A673 (cell line): ENCODE measurements at places on chromosomes 13 and 19. TPM values are rescaled to one million over a fixed set of nuclear protein-coding genes. Genes with fewer than 3 reads are reported as not detected.

- DNase-seq: peak; percentile 99
- H3K27me3 ChIP-seq: no peaks in the 10 kb centered on the region
- H3K4me1 ChIP-seq: peaks cover 19% of the 10 kb centered on the region
- peaks cover 28% of the 10 kb centered on the region for H3K36me3 ChIP-seq
Measured at GRCh38 chr13:32538621-32539246, at the start of gene N4BP2L2. N4BP2L2 (minus strand) TSS chr13:32538795; CDS start chr13:32537027, 1,768 bp downstream.

GRCh38 chr19:11848200-11848593 is 329 bp upstream of the ZNF439 start:
- H3K36me3 ChIP-seq: no peaks in the 10 kb centered on the region
- no peak for DNase-seq
- H3K4me1 ChIP-seq: no peaks in the 10 kb centered on the region
- H3K4me3 ChIP-seq: peak overlapping the region; percentile 56
- H3K27me3 ChIP-seq: no peaks in the 10 kb centered on the region
- H3K27ac ChIP-seq: no peak overlapping the region

GRCh38 chr13:39604756-39605155 is 1.8 kb upstream of the LHFPL6 start:
- H3K27ac ChIP-seq: no peak overlapping the region
- no peak for DNase-seq
- H3K4me1 ChIP-seq: peaks cover 14% of the 10 kb centered on the region
- H3K27me3 ChIP-seq: no peaks in the 10 kb centered on the region
- H3K4me3 ChIP-seq: no peak overlapping the region

Gene LGALS14
- total RNA-seq: not detected in 2 replicates

GRCh38 chr13:74246487-74246886 is 112.3 kb upstream of the KLF12 start:
- no peak overlapping the region for H3K4me3 ChIP-seq
- no peak for DNase-seq
- H3K36me3 ChIP-seq: no peaks in the 10 kb centered on the region
- H3K27me3 ChIP-seq: no peaks in the 10 kb centered on the region
- H3K4me1 ChIP-seq: no peaks in the 10 kb centered on the region

DNA sequence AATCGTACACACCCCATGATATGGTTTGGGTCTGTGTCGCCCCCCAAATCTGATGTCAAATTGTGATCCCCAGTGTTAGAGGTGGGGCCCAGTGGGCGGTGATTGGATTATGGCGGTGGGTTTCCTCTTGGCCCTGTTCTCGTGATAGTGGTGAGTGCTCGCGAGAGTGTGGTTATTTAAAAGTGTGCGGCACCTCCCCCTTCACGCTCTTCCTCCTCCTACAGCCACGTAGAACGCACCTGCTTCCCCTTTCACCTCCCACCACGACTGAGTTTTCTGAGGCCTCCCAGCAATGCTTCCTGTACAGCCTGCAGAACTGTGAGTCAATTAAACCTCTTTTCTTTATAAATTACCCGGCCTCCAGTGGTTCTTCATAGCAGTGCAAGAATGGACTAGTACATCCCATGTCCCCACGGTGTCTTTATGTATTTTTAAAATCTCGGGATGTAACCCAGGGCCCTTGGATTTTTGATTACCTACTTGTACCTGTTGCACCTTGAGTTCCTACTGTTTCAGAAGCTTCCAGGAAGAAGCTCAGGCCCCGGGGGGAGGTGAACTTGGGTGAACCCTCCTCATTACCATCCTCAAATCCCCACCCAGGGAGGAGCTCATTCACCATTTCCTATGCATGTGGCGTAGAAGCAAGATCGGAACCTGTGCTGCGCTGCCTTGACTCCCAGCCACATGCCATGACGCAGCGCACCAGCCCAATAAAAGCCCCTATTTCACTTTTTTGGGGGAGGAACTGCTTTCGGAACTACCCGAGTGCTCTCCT is 52.4 kb downstream of the TEX29 start:
- H3K27me3 ChIP-seq: peaks cover 3% of the 10 kb centered on the region
- DNase-seq: no peak
- no peak overlapping the region for H3K4me3 ChIP-seq
- H3K4me1 ChIP-seq: no peaks in the 10 kb centered on the region

DNA sequence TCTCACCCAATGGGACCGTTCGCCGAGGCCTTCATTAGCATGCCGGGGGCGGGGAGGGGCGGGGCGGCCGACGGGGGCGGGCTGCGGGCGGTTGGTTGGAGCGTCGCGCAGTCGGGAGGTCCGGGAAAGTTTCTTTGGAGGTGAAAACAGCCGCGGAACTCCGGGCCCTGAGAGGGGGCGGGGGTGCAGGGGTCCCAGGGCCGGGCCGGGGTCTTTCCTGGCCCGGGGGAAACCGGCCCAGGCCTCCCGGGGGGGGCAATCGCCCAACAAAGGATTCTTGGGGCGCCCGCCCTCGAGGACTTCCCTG is at the start of gene HMG20B:
Gene HMG20B (plus strand): TSS at position 90 of the 307 bp plus-strand sequence. CDS start 366 bp downstream, outside the sequence.
- H3K27me3 ChIP-seq: no peaks in the 10 kb centered on the region
- H3K4me1 ChIP-seq: peaks cover 16% of the 10 kb centered on the region
- H3K4me3 ChIP-seq: peak within 1 kb of the TSS; percentile 86
- H3K27ac ChIP-seq: peak within 1 kb of the TSS; percentile 84
- peaks cover 15% of the 10 kb centered on the region for H3K36me3 ChIP-seq

DNA sequence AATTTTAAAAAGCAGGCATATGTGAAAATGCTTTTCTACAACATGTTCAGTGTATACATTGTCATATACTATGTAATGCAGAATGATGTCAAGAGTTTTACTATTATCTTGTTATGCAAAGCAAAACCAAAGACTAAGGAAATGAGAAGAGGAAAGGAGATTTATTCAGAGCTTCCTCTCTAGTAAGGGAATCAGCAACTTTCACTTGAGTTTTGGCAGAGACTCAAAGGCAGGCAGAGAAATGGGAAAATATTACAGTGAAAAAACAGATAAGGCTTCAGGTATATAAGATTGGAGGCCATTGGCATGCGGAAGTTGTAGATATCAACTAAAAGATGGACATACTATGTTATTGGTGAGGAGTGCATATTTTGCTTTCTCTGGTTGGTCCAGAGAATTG is 512.0 kb upstream of the PCDH20 start:
- no peaks in the 10 kb centered on the region for H3K27me3 ChIP-seq
- H3K27ac ChIP-seq: peak overlapping the region; percentile 28
- DNase-seq: peak; percentile 63

DNA sequence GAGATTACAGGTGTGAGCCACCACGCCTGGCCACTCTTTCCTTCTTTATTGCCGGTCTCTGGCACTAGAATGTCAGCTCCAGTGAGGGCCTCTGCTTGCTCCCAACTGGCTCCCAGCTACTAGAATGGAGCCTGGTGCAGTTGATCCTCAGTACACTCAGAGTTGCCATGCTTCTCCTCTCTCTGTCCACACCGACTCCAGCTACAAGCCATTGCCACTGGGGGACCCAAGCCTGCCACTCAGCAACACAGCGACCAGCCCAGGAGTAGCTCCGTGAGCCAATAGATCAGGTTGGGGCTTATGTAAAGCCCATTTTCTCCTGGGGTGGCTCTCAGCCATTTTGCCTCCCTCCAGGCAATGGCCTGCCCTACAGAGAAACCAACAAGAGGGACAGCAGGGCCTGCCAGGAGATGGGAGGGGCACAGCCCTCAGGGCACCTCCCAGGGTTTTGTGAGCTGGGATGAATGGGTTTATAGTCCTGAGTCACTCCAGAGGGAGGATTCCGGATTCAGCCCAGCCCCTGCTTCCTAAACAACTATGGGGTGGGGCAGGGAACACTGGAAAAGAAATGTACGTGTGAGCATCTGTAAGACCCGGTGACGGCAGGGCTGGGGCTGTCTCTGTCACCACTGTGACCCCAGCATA is 36.5 kb downstream of the OPA3 start:
- H3K4me1 ChIP-seq: no peaks in the 10 kb centered on the region
- H3K4me3 ChIP-seq: no peak overlapping the region
- peak; percentile 47 for DNase-seq
- H3K27ac ChIP-seq: no peak overlapping the region
